ENCODE measurements at places on chromosomes 16 and 17. TPM values are rescaled to one million over a fixed set of nuclear protein-coding genes. Genes with fewer than 3 reads are reported as not detected.

DNA sequence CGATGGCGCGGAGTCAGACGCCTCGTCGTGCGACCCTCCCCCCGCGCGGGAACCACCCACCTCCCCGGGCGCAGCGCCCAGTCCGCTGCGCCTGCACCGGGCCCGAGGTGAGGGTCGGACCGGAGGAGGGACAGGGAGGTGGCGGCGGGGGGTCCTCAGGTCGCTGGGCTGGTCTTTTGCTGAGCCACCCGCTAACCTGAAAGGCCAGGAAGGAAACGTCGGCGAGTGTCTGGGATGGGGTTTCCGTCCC is 4.9 kb downstream of the TBX2 start:
- H3K4me1 ChIP-seq = peaks cover 10% of the 10 kb centered on the region
- H3K27me3 ChIP-seq = peaks cover 70% of the 10 kb centered on the region
- H3K27ac ChIP-seq = no peak overlapping the region
- no peak for DNase-seq
- H3K36me3 ChIP-seq = peaks cover 1% of the 10 kb centered on the region

DNA sequence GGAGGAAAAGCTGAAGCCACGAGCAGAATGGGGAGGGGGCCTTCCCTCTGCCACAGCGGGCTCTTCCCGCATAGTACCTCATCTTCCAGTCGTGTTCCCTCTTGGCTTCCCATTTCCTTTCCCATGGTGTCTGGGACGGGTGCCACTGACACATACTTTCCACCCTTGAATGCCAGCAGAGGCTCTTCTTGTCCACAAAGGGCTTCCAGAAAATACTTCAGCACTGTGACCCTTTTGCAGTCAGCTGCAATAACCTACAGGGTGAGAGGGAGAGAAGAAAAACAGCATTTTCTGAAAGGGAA is 30.7 kb downstream of the HIC1 start:
- peaks cover 84% of the 10 kb centered on the region for H3K4me1 ChIP-seq
- H3K27me3 ChIP-seq = no peaks in the 10 kb centered on the region
- H3K36me3 ChIP-seq = peaks cover 32% of the 10 kb centered on the region
- no peak overlapping the region for H3K4me3 ChIP-seq

The TAT gene
- total RNA-seq = not detected

DNA sequence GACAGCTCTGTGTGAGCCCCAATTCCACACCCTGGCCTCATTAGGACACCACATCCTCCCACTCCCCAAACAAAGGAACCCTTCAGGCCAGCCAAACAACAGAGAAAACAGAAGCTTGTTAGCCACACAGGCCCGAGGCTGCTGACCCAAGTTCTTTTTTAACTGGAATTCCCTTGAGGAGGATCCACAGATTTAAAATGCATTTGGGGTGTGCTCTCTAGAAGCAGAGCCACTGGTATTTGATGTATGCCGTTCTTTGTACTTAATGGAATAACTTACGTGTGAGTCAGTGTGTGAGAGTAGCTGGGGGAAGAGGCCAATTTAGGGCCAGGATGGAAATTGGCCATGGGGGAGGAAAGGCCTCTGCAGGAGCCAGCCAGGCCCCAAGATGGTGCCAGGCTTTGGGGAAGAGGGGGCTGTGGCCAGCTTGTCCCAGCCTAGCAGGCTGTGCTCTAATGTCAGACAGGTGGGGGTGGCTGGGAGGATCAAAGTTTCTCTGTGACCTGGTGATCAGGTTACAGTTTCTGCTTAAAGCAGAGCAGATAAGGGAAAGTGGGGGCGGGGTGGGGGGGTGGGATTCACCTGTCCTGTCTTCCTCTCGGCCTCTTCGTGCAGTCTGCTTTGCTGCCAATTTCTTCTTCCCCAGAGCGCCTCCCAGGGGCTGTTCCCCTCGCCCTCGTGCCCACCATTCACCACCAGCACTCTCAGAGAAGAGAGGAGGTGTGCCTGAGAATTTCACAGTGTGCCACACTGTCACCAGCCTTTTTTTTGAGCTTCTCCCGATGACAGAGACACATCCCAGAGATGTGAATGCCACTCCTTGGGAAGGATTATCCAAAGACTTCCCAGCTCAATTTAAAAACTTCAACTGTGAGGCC is 50.8 kb downstream of the TOM1L2 start:
- H3K4me1 ChIP-seq = peaks cover 12% of the 10 kb centered on the region
- no peaks in the 10 kb centered on the region for H3K36me3 ChIP-seq
- DNase-seq = no peak
- no peaks in the 10 kb centered on the region for H3K27me3 ChIP-seq
- no peak overlapping the region for H3K4me3 ChIP-seq

The KRTAP4-3 gene
- total RNA-seq = not detected

DNA sequence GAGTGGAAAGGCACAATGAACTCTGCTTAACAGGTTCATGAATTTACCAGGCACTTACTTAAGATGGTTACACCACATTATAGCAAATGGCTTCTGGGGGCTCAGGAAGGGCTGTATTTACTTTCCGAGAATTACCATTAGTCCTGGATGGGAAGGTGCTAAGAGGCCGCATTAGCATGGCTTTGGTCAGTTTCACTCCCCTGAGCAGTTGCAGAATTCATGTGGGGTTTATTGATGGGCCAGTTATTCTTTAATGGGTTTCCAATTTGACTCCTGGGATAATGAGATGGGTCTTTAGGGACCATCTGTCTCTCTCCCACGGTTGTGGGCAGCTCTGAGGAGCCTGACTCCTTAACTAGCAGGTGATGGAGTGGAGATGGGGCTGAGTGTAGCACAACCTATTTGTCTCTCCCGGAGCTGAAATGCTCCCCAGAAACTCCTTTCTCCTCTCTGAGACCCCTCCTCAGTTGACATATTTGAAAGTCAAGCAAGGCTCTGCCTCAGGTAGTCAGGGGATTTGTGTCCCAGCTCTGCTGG is 652.5 kb downstream of the HS3ST4 start:
- no peak overlapping the region for H3K4me3 ChIP-seq
- no peaks in the 10 kb centered on the region for H3K4me1 ChIP-seq
- DNase-seq = no peak
- no peaks in the 10 kb centered on the region for H3K27me3 ChIP-seq

The SLC2A4 gene
- 0.17 TPM for total RNA-seq

DNA sequence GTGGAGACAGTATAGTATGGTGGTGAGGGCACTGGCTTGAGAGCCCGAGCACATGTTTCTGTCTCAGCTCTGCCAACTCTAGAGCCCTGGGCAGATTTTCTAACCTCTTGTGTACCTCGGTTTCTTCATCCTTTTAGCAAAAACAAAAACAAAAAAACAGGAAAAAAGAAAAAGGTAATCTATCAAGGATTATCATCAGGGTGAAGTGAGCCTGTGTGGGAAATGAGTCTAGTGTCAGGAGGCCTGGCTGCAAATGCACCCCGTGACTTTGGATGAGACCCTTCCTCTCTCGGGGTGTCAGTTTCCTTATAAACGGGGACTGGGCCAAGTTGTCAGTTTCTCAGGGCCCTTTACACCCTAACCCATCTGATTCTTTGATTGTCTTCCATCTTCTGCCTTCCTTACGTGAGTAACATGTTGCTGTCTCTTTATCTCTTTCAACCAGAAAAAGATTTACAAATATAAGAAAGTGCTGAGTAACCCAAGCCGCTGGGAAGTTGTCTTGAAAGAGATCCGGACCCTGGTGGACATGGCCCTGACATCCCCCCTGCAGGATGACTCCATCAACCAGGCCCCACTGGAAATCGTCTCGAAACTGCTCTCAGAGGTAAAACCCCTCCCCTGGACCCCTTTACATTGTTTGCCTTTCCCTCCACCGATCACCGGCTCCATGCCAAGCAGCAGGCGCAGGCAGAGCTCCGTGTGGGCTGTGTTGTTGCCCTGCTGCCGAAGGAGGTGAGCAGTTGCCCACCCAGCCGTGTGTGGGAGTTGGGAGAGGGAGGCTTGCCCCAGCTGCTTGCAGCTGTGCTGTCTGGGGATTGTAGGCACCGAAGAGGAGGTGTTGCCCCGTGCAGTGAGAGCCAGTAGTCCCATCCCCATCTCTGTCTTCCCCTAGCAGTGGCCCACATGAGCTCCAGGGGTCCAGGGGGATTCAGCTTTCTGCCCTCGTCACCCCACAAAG is 127.1 kb upstream of the PLCG2 start:
- no peak overlapping the region for H3K27ac ChIP-seq
- no peak for DNase-seq
- no peaks in the 10 kb centered on the region for H3K27me3 ChIP-seq
- H3K4me1 ChIP-seq = peaks cover 25% of the 10 kb centered on the region
- no peak overlapping the region for H3K4me3 ChIP-seq
- peaks cover 9% of the 10 kb centered on the region for H3K36me3 ChIP-seq

DNA sequence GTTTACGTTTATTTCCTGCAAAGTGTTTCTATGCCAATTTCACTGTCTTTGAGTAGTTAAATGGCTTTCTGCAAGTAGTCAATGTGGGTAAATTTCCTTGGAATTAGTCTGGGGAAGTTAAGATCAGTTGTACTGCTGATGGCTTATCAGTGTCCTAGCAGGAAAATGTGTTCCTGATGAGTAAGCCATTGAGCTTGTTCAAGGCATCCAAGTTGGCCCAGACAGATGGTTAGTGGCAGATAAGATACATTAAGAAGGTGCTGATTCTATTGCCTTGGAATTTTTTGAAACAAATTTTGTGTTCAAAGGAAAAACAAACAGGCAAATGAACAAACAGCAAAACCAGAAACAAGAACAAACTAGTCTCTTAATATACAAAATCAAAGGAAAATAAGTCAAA is 258.4 kb downstream of the MAP2K6 start:
- H3K27me3 ChIP-seq = no peaks in the 10 kb centered on the region
- no peaks in the 10 kb centered on the region for H3K36me3 ChIP-seq
- H3K27ac ChIP-seq = no peak overlapping the region
- H3K4me1 ChIP-seq = no peaks in the 10 kb centered on the region

The DUXB gene
- total RNA-seq = not detected

GRCh38 chr17:45338996-45339535 is 22.2 kb upstream of the MAP3K14 start:
- peaks cover 5% of the 10 kb centered on the region for H3K4me1 ChIP-seq
- no peak for DNase-seq
- H3K27me3 ChIP-seq = peaks cover 2% of the 10 kb centered on the region
- no peaks in the 10 kb centered on the region for H3K36me3 ChIP-seq

GRCh38 chr17:34257299-34257985 is 2.4 kb downstream of the CCL2 start:
- peaks cover 12% of the 10 kb centered on the region for H3K4me1 ChIP-seq
- H3K4me3 ChIP-seq = no peak overlapping the region
- H3K27me3 ChIP-seq = peaks cover 33% of the 10 kb centered on the region
- no peak overlapping the region for H3K27ac ChIP-seq
- DNase-seq = no peak

DNA sequence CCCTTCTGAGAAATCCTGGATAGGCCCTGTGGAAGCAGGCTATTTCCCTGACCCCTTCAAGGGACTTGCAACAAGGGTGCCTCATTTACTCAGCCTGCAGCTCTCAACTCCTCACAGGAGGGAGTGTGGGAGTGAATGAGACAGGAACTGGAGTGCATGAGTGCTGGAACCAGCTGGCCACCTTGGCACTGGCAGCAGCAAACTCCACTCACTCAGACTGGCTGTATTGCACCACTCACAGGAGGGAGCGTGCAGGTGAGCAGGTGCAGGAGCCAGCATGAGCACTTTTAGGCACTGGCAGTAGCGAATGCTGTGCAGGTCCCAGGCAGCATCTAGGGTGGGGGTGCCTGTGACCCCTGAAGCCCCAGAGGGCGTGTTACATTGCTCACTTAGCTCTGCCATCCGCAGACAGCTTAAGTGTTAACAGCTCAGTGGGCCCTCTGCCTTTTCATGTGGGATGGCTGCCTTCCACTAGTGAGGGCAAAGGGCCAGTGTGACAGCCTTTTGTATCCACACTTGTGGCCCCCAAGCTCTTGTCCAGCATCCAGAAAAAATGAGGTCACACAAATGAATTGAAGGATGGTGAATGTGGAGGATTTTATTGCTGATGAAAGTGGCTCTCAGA is 11.0 kb upstream of the ZNHIT3 start:
- no peak overlapping the region for H3K27ac ChIP-seq
- H3K27me3 ChIP-seq = peaks cover 25% of the 10 kb centered on the region
- H3K4me3 ChIP-seq = no peak overlapping the region
- DNase-seq = peak; percentile 48
- no peaks in the 10 kb centered on the region for H3K36me3 ChIP-seq

- H3K36me3 ChIP-seq = no peaks in the 10 kb centered on the region
- peak; percentile 61 for DNase-seq
- peaks cover 17% of the 10 kb centered on the region for H3K4me1 ChIP-seq
- H3K27me3 ChIP-seq = peaks cover 2% of the 10 kb centered on the region
- H3K27ac ChIP-seq = no peak overlapping the region
Observed at GRCh38 chr16:69411064-69411985, 13.1 kb upstream of the CYB5B start.

GRCh38 chr17:35119370-35120165 is at the start of gene RAD51D:
Gene RAD51D, minus strand, starts transcription at chr17:35119860. Its CDS starts 247 bp downstream, at chr17:35119613.
- no peaks in the 10 kb centered on the region for H3K27me3 ChIP-seq
- peaks cover 22% of the 10 kb centered on the region for H3K36me3 ChIP-seq
- peak within 1 kb of the TSS; percentile 89 for H3K27ac ChIP-seq
- peaks cover 36% of the 10 kb centered on the region for H3K4me1 ChIP-seq
- peak within 1 kb of the TSS; percentile 94 for H3K4me3 ChIP-seq

- H3K36me3 ChIP-seq = peaks cover 13% of the 10 kb centered on the region
- H3K4me1 ChIP-seq = peaks cover 25% of the 10 kb centered on the region
- H3K27me3 ChIP-seq = peaks cover 75% of the 10 kb centered on the region
- DNase-seq = peak; percentile 74
- H3K4me3 ChIP-seq = peak overlapping the region; percentile 77
Observed at GRCh38 chr16:54285414-54286089, 1.0 kb downstream of the IRX3 start.

DNA sequence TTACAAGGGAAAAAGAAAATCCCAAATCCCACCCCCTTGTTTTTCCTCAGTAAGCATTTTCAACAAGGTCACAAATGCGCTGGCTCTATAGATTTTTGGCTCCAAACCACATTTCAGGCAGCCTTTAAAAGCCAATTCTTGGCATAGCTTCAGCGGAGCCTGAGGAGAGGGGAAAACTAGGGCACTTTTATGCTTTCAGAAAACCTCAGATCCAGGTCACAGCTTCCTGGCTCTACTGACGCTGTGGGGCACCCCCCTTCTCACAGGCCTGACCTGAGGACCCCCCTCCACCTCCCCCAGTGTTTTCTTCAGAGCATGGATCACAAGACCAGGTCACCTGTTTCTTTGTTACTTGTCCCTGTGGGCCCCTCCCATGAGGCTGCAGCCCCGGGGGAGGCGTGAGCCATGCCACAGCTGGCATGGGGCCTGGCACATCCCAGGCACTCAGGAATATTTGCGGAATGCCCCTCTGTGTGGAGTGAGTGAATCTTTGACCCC is 30.1 kb upstream of the MTSS2 start:
- H3K27me3 ChIP-seq = no peaks in the 10 kb centered on the region
- H3K4me3 ChIP-seq = no peak overlapping the region
- H3K27ac ChIP-seq = no peak overlapping the region
- H3K4me1 ChIP-seq = peaks cover 2% of the 10 kb centered on the region
- no peak for DNase-seq

The TVP23A gene
- total RNA-seq = not detected

The EIF4A3 gene
- 190 TPM for total RNA-seq

- no peak overlapping the region for H3K27ac ChIP-seq
- H3K36me3 ChIP-seq = no peaks in the 10 kb centered on the region
- H3K4me3 ChIP-seq = no peak overlapping the region
- no peaks in the 10 kb centered on the region for H3K4me1 ChIP-seq
Observed at GRCh38 chr17:80529104-80529903, 15.3 kb upstream of the RPTOR start.

- no peaks in the 10 kb centered on the region for H3K4me1 ChIP-seq
- H3K4me3 ChIP-seq = no peak overlapping the region
- peaks cover 3% of the 10 kb centered on the region for H3K27me3 ChIP-seq
- H3K36me3 ChIP-seq = no peaks in the 10 kb centered on the region
- no peak overlapping the region for H3K27ac ChIP-seq
Observed at GRCh38 chr17:5809056-5809455, 224.7 kb upstream of the NLRP1 start.

All from activated CD4-positive, alpha-beta T cell treated with anti-CD3 and anti-CD28 coated beads, Interleukin-2, amount 10 ng/mL, durations not matched to agents 24 days and 14 days (primary cell).